ENCODE measurements at places on chromosomes 2 and 18.
A peak's percentile ranks its signal among the peaks of the same experiment; 100 is the strongest.

- H3K4me1 ChIP-seq = peaks cover 50% of the 10 kb centered on the region
- DNase-seq = no peak
- H3K27me3 ChIP-seq = no peaks in the 10 kb centered on the region
- peak overlapping the region; percentile 36 for H3K27ac ChIP-seq
- H3K4me3 ChIP-seq = no peak overlapping the region
Measured at GRCh38 chr2:10159086-10159485, 36.5 kb downstream of the RRM2 start.

GRCh38 chr18:54035927-54036326, 188.5 kb downstream of the MBD2 start:
- H3K4me3 ChIP-seq = no peak overlapping the region
- H3K27ac ChIP-seq = no peak overlapping the region
- no peak for DNase-seq
- no peaks in the 10 kb centered on the region for H3K36me3 ChIP-seq

- DNase-seq = peak; percentile 58
- H3K27me3 ChIP-seq = no peaks in the 10 kb centered on the region
- H3K27ac ChIP-seq = no peak overlapping the region
- no peak overlapping the region for H3K4me3 ChIP-seq
- H3K36me3 ChIP-seq = no peaks in the 10 kb centered on the region
- H3K4me1 ChIP-seq = peaks cover 29% of the 10 kb centered on the region
Measured at GRCh38 chr18:75276818-75277609, 66.4 kb downstream of the TSHZ1 start.

DNA sequence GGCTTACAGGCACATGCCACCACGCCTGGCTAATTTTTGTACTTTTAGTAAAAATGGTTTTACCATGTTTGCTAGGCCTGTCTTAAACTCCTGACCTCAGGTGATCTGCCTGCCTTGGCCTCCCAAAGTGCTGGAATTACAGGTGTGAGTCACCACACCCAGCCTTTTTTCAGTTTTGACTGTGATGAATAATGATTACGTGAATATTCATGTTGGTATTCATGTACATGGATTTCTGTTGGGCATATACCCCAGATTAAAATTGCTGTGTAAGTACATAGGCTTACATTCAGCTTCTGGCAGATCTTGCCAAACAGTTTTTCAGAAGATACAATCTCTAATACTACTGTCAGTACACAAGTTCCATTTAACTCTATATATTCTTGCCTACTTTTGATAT, 20.9 kb downstream of the SLC39A10 start:
- no peak overlapping the region for H3K27ac ChIP-seq
- H3K36me3 ChIP-seq = no peaks in the 10 kb centered on the region
- no peaks in the 10 kb centered on the region for H3K27me3 ChIP-seq
- DNase-seq = no peak
- no peaks in the 10 kb centered on the region for H3K4me1 ChIP-seq

- H3K27ac ChIP-seq = no peak overlapping the region
- no peak for DNase-seq
- no peaks in the 10 kb centered on the region for H3K36me3 ChIP-seq
- no peak overlapping the region for H3K4me3 ChIP-seq
- H3K4me1 ChIP-seq = peaks cover 6% of the 10 kb centered on the region
Measured at GRCh38 chr2:127776122-127776780, 34.7 kb downstream of the WDR33 start.

DNA sequence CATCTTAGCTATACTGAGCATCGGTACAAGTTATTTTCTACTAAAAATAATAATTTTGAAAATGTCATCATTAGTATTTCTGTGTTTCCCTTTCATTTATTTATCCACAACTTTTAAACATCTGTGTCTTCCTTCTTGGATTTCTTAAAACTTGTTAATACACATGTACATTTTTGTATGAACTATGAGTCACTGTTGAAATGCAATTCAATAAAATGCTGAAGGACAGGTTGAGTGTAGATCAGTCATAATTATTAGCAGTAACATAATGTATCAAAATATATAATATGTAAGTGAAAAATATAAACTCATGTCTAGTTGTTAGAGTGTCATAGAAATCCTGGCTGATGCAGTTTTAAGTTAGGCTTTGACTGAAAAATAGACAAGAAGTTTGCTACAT, 115.9 kb downstream of the MEIS1 start:
- no peaks in the 10 kb centered on the region for H3K36me3 ChIP-seq
- no peaks in the 10 kb centered on the region for H3K27me3 ChIP-seq
- DNase-seq = no peak
- H3K27ac ChIP-seq = no peak overlapping the region

DNA sequence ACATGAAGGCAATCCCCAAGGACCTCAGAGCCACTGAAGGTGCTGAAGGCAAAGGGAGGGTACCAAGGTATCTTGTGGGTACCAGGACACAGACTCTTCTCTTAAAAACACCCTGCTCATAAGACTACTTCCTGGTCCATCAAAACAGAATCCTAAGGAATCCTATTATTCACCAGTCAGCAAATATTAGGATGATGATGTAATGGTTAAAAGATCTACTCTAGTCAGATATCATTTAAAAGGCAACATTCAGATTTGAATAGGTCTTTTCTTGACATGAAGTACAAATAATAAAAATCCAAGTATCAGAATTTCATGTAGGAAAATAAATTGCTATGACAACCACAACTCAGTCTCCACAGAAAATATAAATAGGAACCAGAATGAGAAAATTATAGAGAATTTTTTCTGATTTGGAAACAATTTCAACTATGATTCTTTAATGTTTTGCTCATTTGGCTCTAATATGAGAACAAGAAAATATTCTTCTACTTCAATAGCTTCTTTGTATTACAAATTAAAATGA, 77.8 kb upstream of the ZNF397 start:
- no peak overlapping the region for H3K27ac ChIP-seq
- no peaks in the 10 kb centered on the region for H3K36me3 ChIP-seq
- no peaks in the 10 kb centered on the region for H3K27me3 ChIP-seq
- no peaks in the 10 kb centered on the region for H3K4me1 ChIP-seq
- H3K4me3 ChIP-seq = no peak overlapping the region

DNA sequence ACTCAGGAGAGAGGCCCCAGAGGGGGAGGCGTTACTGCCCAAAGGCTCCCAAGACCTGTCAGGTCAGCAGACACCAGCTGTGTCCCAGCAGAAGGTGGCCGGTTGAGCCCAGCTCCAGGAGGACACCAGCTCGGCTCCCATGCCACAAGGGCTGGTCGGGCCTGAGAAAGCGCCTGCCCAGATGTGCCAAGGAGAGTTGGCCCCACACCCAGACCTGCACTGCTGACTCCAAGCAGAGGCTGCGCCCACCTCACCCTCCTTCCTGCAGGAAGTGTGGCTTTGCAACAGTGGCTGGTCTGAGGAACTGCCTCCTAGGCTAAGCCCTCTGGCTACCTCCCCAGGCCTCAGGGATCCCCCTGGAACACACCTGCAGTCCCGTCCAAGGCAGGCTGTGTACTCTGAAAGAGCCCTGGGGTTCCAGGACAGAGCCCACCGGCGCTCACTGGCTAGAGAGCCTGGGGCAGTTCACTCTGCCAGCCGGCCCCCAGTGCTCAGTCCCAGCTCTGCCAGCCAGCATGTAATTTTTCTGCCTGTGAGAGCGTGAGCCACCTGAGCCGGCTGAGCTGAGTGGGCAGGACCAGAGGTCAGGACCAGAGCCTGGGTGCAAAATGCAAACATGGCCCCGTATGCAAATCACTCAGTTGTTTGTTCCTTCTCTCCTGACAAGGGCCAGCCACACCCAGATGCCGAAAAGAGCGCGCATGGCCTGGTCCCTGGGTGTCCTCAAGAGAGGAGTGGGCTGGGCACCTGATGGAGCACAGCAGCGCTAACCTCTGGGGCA, 36.9 kb upstream of the PTMA start:
- DNase-seq = no peak
- H3K27ac ChIP-seq = no peak overlapping the region
- H3K4me1 ChIP-seq = peaks cover 17% of the 10 kb centered on the region

GRCh38 chr2:200578778-200579177, 7.0 kb upstream of the AOX1 start:
- H3K4me3 ChIP-seq = no peak overlapping the region
- peak; percentile 9 for DNase-seq
- no peaks in the 10 kb centered on the region for H3K4me1 ChIP-seq
- no peaks in the 10 kb centered on the region for H3K27me3 ChIP-seq
- no peak overlapping the region for H3K27ac ChIP-seq

DNA sequence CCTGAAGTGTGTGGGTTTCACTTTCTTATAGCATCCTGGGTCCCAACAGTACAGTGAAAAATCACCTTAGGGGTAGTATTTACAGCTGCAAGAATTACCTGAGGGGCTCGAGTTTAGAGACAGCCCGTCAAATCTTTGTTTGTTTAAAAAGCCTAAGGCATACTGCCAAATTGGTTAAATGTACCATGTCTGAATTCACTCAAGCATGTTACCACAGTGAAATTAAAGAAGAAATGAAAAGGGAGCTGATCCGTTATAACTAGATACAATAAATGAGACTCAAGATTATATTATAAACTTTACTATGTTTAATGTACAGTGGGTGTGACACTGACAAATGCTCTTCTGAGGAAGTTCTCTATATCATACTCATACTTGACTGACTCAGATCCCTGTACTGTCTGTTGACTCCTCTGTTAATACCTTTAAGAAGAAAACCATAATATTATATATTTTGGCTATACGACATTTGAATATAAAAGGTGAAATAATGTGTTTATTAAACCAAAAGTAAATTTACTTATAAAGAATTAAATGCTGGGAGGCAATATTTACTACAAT, 107.3 kb downstream of the TMEFF2 start:
- DNase-seq = no peak
- H3K36me3 ChIP-seq = no peaks in the 10 kb centered on the region
- no peaks in the 10 kb centered on the region for H3K4me1 ChIP-seq
- H3K27me3 ChIP-seq = no peaks in the 10 kb centered on the region
- no peak overlapping the region for H3K4me3 ChIP-seq

- H3K27ac ChIP-seq = no peak overlapping the region
- no peaks in the 10 kb centered on the region for H3K36me3 ChIP-seq
- no peaks in the 10 kb centered on the region for H3K4me1 ChIP-seq
- no peaks in the 10 kb centered on the region for H3K27me3 ChIP-seq
Measured at GRCh38 chr2:5379811-5380210, 312.4 kb upstream of the SOX11 start.

DNA sequence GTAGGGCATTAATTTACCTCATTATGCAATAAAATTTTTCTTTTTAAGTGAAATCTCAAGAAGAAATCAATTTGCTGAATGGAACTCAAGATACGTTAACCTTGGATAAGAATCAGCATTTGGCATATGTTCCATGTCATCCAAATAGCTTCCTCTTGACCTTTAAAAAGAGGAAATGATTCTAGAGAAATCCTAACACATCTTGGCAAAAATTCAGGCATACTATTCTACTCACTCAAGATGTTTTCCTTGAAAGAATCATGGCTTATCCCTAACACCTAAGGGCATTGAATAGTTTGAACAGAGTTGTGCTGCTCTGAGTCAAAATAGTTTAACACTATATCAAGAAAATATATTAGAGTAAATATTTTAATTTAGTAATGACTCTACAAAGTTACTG, 678.0 kb downstream of the EPHA4 start:
- no peak for DNase-seq
- H3K4me1 ChIP-seq = no peaks in the 10 kb centered on the region
- H3K27ac ChIP-seq = no peak overlapping the region
- H3K27me3 ChIP-seq = no peaks in the 10 kb centered on the region
- no peak overlapping the region for H3K4me3 ChIP-seq
- H3K36me3 ChIP-seq = no peaks in the 10 kb centered on the region

DNA sequence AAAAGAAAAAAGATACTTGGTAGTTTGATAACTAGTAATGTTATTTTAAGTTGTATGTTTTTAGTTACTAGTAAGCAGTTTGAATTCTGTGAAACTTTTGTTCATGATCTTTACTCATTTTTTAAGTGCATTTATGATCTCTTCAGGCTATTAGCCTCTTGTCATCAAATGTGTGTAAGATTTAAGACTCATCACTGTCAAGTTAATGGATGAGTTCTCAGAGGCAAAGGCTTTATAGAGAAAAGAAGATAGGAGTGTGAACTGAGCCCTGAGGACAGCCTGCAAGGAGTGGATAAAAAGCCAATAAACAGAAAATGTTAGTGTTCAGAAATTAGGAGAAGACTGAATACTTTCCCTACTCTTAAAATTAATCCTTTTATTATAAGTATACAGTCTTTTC, 13.5 kb downstream of the NDUFV2 start:
- peaks cover 42% of the 10 kb centered on the region for H3K4me1 ChIP-seq
- no peaks in the 10 kb centered on the region for H3K27me3 ChIP-seq
- peaks cover 7% of the 10 kb centered on the region for H3K36me3 ChIP-seq

DNA sequence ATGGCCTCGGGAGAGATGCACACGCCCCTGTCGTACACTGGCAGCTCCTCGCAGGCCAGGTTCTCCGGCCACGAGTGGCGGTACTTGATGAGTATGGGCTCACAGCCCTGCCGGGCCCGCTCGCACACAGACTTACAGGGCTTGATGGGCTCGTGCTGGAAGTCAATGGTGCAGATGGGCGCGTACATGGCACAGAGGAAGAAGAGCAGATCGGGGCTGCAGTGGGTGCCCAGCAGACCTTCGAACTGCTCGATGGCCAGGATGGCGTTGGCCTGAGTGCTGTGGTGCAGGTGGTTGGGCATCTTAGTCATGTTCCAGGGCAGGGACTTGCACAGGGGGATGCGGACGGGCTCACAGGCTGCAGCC, 359 bp downstream of the FRZB start:
- DNase-seq = no peak
- peaks cover 8% of the 10 kb centered on the region for H3K27me3 ChIP-seq
- H3K36me3 ChIP-seq = no peaks in the 10 kb centered on the region
- no peak overlapping the region for H3K27ac ChIP-seq

GRCh38 chr2:120453635-120453998, 107.7 kb downstream of the INHBB start:
- no peaks in the 10 kb centered on the region for H3K36me3 ChIP-seq
- peaks cover 2% of the 10 kb centered on the region for H3K27me3 ChIP-seq
- no peaks in the 10 kb centered on the region for H3K4me1 ChIP-seq
- no peak overlapping the region for H3K27ac ChIP-seq

DNA sequence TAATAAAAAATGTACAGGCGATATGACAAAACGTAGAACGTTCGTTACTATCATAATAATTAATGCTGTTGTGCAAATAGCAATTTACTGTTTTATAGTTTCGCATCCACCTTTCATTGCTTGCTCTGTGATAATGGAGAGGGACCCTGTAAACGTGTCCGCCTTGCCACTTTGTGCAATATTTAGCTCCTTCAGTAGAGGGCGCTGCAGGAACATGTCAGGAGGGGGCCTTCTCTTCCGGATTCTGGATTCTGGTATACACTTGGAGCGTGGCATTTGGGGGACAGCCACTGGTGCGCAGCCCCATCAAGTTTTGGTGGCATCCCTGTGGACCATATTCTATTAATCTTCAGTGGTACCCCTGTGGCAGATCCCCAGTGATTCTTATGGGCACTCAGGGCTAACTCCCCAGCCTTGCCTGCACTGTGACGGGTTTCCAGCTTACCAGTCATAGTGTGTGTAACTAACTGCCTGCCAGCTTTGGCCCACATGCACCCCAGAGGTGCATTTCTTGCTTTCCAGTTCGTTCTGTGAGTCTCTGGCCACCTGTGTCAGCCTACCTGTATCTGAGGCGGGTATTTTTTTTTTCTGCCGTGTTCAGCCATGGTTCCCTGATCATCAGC, 140.3 kb downstream of the CYRIA start:
- H3K27ac ChIP-seq = no peak overlapping the region
- no peaks in the 10 kb centered on the region for H3K4me1 ChIP-seq
- no peaks in the 10 kb centered on the region for H3K36me3 ChIP-seq
- peak; percentile 25 for DNase-seq
- no peak overlapping the region for H3K4me3 ChIP-seq
